Fibroblast of the aortic adventitia (primary cell): ENCODE measurements at places on chromosomes 6 and 20.

GRCh38 chr6:140812636-140813035, 1320.1 kb upstream of the GJE1 start:
- peak; percentile 12 for DNase-seq

- no peak for DNase-seq
These were observed 13.2 kb downstream of the SERAC1 start for GRCh38 chr6:158154816-158155215.

DNA sequence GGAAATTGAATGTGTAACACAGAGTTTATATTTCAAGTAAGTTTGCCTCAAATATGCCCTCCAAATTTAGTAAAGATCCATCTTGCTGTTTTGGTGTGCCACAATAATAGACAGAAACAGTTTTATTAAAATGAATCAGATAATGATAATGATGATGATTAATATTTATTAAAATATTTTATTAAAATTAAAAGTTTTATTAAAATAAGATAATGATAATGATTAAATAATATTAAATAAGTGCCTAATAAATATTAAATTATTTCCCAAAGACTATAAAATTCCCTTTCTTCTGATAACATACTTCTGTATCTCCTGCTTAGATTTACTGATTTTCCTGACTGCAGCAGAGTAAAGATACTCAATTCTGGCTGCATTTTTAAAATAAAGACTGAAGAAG, 134.5 kb downstream of the PRDM13 start:
- no peak for DNase-seq

GRCh38 chr20:35191419-35192117, 19.7 kb downstream of the PROCR start:
- no peak for DNase-seq

GRCh38 chr20:45347936-45348778, at the start of gene SDC4:
Gene SDC4 (minus strand): TSS chr20:45348424. CDS start chr20:45348384, 40 bp downstream.
- peak; percentile 60 for DNase-seq

GRCh38 chr6:107488875-107489635, 862 bp upstream of the SOBP start:
- DNase-seq: peak; percentile 33

GRCh38 chr6:31170987-31171671, 647 bp upstream of the POU5F1 start:
- no peak for DNase-seq

GRCh38 chr6:164315376-164315775, 900.9 kb downstream of the QKI start:
- no peak for DNase-seq

GRCh38 chr6:18245642-18246041, 18.7 kb downstream of the DEK start:
- no peak for DNase-seq

DNA sequence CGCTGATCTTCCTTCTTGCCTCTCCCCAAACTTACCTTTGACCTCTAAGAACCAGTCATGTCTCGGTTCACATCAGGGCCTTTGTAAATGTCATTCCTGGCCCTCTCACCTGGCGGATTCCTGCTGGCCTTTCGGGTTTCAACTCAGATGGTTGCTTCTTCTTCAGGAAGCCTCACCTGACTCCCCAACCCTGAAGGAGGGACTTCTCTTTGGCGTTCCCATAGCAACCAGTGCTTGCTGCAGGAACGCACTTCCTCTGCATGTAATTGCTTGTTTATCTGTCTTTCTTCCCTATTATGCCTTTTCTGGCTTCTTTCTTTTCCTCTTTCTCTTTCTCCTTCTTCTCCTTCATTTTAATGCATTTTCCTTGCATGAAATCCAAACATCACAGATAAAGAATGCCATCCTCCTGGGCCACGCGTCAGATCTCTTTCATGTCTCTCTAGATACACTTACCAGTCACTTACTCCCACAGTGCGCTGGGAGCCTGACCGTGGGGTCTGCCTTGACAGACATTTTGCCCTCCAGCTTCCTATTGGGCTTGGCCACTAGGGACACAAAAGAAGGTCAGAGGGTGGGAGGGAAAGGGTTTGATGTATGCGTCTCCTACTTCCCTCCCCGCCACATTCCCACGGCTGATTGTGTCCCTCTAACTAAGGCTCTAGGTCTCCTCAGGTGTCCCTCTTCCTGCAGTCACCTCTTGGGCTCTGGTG, 295.7 kb upstream of the TSHZ2 start:
- no peak for DNase-seq

DNA sequence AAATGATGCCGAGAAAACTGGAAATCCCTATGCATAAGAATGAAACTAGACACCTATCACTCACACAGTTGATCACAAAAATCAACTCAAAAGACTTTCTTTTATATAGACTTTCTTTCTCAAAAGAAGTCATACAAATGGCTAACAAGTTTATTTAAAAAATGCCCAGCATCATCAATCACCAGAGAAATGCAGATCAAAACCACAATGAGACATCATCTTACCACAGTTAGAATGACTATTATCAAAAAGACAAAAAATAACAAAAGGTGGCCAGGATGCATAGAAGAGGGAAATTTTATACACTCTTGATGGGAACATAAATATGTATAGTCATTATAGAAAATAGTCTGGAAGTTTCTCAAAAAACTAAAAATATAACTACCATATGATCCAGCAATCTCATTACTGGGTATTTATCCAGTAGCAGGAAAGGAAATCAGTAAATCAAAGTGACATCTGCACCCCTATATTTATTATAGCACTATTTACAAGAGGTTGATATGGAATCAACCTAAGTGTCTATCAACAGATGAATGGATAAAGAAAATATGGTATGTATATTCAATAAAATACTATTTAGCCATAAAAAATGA, 3.4 kb upstream of the RNF217 start:
- DNase-seq: no peak

DNA sequence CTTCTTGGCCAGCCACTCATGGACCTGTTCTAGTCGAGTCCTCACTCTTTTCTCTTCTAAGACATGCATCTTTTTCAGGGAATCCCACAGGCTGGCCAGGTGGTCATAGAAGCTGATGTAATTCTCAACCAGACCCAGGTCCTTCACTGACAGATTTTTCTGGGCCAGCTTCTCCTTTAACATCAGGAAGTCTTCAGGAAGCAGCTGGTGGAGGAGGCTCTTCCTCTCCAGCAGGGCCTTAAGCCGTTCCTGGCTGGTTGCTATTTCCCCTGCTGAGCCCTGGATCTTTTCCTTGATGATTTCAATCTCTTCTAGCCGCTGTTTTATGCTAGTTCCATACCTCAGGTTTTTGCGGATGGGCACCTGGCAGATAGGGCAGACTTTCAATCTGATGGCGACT, 28.6 kb downstream of the DDX27 start:
- DNase-seq: no peak

GRCh38 chr20:51019656-51020592, 3.0 kb downstream of the KCNG1 start:
- no peak for DNase-seq
